SJSA1 (cell line): ENCODE measurements at places on chromosomes 16 and 17. TPM values are rescaled to one million over a fixed set of nuclear protein-coding genes. Genes with fewer than 3 reads are reported as not detected.

PROCA1 gene
- 0.53 and 0.69 TPM in 2 replicates for total RNA-seq

OR1A1 gene
- not detected in 2 replicates for total RNA-seq

TP53TG3C gene
- not detected in 2 replicates for total RNA-seq

DNA sequence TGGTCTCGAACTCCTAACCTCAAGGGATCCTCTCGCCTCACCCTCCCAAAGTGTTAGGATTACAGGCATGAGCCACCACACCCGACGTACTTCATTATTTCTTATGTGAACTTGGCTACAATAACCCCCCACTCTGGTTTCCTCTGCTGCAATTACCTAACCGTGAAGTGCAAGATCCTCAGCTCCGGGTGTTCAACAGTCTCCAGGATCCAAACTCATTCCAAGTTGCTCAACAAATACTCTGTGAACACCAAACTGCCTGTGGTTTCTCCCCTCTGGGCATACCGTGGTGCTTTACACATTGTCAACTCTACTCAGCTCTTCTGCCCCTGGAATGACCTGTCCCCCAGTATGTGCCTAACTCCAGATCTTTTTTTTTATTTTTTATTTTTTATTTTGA lies 6.8 kb upstream of the SULT1A1 start:
- DNase-seq, result no peak

- no peak for DNase-seq
Measured at GRCh38 chr17:57853695-57854094, 3.9 kb upstream of the MRPS23 start.

GRCh38 chr17:82065193-82065637 lies 389 bp downstream of the DUS1L start:
- DNase-seq, result no peak

GRCh38 chr17:79412110-79412509 lies 198.7 kb downstream of the RBFOX3 start:
- DNase-seq, result no peak
